ENCODE measurements at places on chromosomes 6 and 20.

- ATAC-seq, result no peak
Observed at GRCh38 chr6:19983374-19983773, 146.2 kb downstream of the ID4 start.

DNA sequence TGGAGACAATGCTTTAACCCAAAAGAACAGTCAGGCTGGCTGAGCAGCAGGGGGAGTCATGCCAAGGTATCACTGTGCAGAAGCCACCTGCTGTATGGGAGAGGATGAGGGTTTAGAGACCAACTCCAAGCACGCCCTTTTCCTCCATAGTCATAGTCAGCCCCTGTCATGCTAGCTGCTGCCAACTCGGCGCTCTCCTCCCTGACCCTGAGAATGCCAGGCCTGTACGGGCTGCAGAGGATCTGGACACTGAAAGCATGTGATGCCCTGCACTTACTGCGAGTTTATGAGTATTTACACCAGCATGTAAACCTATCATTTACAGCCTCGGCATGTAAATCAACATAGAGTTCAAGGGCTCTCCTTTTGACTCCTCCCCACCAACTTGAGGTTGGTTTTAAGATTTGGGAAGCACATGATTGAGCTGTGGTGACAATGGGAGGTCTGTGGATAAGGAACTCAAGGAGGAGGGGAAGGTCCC, 11.7 kb upstream of the SCUBE3 start:
- ATAC-seq, result no peak

DNA sequence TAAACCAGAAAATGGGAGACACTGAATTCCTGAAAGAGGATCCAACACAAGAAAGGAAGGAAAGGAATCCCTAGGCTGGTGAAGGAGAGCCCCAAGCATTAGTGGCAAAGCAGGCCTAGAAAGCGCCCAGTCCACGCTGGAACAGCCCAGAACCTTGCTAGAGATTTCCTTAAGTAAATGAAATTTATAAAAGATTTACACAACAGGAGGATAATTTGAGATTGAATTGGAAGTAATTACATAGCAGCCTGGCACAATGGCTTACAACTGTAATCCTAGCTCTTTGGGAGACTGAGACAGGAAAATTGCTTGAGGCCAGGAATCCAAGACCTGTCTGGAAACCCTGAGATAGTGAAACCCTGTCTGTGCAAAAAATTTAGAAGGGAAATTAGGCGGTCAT, 26.8 kb upstream of the C20orf144 start:
- ATAC-seq, result no peak

DNA sequence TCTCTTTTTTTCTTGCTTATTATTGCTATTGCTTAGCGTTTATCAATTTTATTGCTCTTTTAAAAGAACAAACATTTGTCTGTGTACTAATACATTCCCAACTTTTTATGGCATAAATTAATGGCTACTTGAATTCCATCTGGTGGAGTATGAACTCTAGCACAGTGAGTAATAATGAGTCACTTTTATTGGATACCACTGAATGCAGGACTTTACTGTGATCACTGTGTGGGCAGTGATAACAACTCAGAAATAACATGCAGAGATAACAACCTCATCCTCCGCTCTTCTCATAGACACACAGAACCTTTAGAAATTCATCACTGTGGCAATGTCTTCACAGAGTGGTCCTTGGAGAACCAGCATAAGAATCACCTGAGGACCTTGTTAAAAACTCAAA, 174.9 kb upstream of the PRND start:
- no peak for ATAC-seq

DNA sequence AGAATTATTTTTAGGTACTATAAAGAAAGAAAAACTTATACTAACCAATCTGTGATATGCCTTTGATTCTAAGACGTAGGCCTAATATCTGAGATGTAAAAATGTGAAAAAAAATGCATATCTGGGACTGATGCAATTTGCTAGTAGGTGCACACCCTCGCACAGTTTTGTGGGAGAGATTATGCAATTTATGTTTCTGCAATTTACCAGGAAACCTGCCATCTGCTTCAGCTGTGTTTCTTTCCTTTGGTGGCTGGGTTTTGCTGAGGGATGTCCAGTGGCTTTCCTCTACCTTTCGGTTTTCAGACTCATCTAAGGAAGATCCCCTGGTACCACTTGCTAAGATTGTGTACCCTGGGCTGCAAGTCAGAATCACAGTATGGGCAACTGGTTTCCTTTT, 186.9 kb downstream of the ZFP64 start:
- no peak for ATAC-seq

DNA sequence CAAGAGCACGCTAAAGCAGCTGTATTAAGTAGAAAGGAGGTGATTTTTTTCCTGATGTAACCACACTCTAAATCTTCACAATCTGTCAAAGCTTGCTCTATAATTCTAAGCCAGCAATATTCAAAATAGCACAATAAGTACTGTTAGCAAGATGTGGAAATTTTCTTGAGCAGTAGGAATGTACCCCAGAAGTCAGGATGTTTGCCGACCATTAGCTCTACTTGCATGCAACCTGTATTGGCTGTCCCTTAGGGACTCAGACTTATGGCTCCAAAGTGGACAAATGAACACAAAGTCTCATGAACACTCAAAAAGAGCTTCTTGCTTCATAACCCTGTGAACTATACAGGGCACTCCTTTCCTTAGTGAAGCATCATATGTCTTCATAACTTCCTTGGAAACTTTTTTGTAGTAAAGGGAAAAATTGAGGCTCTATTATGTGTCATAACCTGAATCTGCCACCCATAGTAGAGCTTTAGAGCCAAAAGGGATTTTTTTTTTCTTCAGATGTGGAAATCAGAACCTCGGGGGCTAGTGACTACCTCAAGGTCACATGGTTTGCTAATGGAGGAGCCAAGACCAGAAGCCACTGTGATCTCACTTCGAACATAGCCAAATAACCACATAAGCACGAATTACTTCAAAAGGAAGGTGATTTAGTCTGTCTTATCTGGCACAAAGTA, 54.5 kb downstream of the ADGRG6 start:
- ATAC-seq, result peak; percentile 17

DNA sequence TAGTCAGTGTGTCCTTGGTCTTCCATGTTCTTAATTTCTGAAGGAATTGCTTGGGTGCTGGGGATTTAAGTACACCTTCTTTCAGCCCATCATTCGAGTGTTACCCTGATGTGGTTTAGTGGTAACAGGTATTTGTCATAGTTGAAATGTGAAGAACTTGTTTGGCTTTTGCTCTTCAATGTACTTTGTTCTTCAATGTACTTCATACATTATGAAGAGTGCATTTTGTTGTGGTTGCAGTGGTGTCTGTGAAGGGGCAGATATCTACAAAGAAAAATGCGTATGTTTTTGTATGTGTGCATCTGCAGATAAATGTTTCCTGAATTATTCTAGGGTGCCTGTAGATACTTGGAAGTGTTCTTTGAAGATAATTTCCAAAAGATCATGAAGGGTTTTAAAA, 111.2 kb upstream of the SUPT3H start:
- ATAC-seq, result peak; percentile 16

GRCh38 chr20:13024596-13024995, 15.8 kb downstream of the SPTLC3 start:
- no peak for ATAC-seq

DNA sequence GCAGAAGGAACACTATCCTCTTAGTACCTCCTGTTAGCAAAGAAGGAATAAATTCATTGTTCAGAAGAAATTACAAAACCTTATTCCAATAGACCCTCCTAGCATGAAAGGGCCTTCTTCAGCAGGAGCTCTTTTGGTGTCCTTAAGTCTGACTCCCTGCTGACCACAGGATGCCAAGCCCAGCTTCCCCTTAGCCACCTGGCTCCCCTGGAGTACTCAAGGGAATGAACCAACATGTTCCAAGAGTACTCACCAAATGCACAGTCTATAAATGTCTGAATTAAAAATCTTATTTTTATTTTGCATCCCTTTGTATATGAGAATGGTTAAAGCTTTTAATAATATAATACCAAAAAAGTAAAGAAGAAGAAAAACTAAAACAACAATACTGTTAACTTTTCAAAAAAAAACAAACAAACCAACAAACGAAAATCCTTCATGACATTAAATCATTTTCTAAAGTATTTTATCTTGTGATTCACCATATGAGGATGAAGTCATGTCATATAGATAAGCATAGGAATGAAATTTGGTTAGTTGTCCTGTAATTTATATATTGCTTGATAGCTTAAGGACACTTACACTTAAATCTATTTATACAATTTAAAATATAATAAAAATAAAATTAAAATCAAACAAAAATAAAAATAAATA, 1355.1 kb downstream of the HACE1 start:
- ATAC-seq, result no peak

DNA sequence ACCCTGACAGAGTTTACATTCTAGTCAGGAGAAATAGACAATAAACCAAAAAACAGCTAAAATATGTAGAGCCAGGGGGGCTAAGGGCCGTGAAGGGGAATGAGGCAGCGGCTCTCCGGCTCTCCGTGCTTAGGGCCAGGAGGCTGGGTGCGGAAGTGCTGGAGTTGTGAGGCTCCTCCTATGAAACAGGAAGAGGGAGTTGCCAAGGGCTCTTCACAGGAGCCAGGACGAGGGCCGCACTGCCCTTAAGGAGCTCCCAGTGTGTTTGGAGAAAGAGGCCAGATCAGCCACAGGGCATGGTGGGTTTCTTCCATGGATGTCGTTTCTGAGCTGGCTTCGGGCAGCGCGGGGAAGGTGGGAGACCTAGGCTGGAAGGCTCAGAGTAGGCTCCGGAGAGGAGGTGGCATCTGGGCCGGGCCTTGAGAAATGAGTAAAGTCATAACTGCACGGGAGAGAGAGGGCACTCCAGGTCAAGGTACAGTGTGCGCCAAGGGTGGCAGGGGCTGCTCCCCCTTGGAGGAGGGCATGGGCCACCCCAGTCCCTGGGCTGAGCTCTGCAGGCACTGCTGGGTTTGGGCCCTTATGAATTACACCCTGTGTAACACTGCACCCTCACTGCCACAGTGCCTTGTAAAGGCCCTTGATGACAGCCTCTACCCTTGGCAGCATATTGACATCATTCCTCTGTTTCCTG, 20.8 kb upstream of the MLN start:
- no peak for ATAC-seq

DNA sequence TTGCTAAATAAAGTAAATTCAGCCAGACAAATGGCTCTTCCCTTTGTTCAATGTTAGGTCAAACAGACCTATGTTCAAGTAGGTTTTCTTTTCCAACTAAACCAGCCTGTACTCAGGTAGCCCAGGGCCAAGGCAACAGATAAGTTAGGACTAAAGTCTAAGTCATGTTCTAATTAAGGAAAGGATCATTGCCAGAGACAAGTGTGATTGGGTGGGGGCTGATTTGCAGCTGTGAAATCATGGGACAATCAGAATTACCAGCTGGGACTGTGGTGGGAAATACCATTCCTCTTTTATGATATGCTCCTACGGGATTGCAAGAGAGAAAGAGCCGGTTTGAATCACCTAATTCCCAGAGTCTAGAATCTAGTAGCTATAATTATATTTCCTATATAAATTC, 4.2 kb upstream of the FBXO30 start:
- no peak for ATAC-seq

- ATAC-seq, result no peak
Observed at GRCh38 chr20:13101706-13102105, 92.9 kb downstream of the SPTLC3 start.

- no peak for ATAC-seq
Observed at GRCh38 chr20:50308513-50309279, 118.1 kb downstream of the CEBPB start.

GRCh38 chr6:105189026-105189820, 9.4 kb upstream of the POPDC3 start:
- no peak for ATAC-seq

- no peak for ATAC-seq
Observed at GRCh38 chr20:2694008-2694471, 1.5 kb downstream of the EBF4 start.

- ATAC-seq, result no peak
Observed at GRCh38 chr6:141783585-141783984, 349.1 kb upstream of the GJE1 start.

GRCh38 chr20:58865843-58866242, 13.3 kb downstream of the GNAS start:
- ATAC-seq, result no peak

- ATAC-seq, result no peak
Observed at GRCh38 chr6:168684471-168684870, 243.5 kb downstream of the SMOC2 start.

GRCh38 chr6:149127212-149127611, 190.3 kb upstream of the TAB2 start:
- no peak for ATAC-seq

DNA sequence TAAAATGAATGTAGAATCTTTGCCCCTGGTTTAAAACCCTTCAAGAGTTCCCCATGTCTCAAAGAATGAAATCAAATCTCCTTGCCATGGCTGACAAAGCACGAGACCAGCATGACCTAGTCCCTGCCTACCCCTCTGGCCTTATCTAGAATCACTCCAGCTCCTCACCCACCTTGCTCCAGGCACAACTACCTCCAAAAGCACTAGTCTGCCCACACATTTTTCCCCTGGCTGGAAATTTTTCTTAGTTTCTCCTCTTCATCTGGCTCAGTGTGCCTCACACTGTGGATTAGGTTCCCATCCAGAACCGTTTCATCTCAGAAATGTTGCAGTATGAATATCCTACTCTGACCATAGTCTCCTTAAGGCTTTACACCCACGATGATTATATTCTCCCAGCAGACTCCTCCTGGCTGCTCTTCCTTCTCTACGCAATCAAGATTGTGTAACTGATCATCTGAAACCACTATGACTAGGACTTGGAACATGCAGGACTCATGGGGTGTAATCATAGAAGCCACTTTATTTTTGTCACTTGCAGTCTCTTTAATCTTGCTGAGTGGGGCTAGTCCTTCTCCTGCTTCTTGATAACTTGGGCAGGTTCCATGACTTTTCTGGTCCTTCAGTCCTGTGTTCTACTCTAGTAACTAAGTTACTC, 7.8 kb upstream of the MRS2 start:
- ATAC-seq, result no peak

GRCh38 chr6:55469951-55470366, 109.0 kb downstream of the HMGCLL1 start:
- no peak for ATAC-seq

DNA sequence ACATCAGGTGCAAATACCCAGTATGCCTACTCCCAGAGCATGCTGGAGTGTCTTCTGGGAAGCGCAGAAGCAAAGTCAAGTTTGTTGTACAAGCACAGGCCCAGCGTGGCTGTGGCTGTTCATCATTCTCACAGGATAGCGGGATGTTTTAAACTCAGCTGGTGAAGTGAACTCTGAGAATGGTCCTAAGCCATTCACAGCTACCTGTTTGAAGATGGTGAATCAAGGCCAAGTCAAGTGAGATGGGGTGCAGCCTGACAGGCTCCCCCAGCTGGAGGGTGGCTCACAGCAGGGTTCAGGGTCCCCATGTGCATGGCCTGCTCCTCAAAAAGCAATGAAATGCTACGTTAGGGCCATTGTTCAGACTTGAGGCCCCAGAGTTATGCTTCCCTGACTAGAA, 304.7 kb upstream of the FOXQ1 start:
- ATAC-seq, result no peak

GRCh38 chr6:90403489-90404381, 107.1 kb upstream of the BACH2 start:
- no peak for ATAC-seq
